ENCODE measurements at places on chromosomes 11 and 22.
A peak's percentile ranks its signal among the peaks of the same experiment; 100 is the strongest.

DNA sequence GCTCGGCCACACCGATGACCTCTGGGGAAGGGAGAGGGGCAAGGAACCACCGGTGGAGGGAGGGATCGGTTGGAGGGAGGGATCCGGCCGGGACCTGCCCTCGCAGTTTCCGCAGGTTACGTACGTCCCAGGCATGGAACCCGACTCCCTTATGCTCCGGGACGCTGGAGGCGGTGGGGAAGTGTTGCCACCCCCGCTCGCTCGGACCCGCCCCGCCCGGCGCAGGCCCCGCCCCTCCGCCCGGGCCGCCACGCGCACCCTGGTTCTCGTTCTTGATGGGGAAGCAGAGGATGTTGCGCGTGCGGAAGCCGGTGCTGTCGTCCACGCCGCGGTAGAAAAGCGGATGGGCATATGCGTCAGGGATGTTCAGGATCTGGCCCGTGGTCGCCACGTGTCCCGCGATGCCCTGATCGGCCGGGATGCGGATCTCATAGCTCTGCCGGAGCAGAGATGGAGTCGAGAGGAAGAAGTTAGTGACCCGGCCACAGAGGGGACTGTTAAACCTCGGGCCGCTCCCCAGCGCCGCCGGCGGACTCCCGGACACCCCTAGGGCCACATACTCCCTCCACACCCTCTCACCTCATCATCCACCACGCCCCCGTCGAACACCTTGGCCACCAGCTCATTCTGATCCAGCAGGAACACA lies 89.8 kb downstream of the PDE2A start:
- DNase-seq, result peak; percentile 43

DNA sequence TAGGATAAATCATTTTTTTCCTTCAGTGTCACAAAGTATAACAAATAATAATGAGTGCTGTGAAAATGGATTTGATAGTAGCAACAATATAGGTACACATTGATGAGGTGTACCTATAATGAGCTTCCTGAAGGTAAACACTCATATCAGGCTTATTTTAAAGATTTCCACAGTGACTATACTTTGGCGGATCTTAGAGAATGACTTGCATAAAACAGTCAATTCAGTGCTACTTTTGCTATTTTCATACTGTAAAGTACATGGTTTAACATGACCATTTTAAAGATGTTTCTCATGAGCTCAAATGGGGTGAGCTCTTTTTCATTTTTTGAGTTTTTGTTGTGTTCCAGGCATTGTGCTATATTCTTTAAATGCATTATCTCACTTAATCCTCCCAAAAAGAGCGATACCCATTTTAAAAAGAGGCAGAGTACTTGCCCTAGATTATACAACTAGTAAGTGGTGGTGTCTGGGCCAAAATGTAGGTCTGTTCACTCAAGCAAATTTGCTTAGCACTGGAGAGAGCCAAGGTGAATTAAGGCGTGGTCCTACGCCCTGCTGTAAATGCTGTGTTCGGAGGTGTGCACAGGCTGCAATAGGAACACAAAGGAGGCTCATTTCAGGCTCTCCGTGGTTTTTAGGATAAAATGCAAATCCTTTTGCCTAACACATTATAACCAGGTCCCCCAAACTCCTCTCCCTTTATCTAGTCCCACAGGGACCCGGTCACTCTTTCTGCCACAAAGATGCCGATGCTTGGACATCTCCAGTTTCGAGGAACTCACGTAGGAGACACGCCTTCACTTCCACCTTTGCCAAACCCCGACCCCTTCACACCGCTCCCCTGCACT lies 617 bp upstream of the ALKBH3 start:
- DNase-seq, result no peak

DNA sequence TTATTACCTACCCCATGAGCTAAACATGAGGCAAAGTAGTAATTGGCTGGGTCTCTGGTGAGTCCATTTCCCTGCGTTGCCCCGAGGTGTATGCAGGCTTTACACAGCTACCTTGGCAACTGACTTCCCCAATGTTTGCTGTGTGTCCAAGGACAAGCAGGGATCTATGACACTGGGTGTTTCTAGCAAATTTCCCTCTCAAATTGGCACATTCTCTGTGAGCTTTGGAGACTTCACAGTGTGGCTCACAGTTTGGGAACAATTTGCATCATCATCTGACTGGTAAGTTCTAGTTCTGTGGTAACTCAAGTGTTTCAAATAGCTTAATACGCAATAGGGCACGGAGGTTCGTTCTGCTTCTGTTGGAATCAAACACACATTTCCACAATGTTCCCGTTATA lies 12.5 kb downstream of the NNMT start:
- no peak for DNase-seq

DNA sequence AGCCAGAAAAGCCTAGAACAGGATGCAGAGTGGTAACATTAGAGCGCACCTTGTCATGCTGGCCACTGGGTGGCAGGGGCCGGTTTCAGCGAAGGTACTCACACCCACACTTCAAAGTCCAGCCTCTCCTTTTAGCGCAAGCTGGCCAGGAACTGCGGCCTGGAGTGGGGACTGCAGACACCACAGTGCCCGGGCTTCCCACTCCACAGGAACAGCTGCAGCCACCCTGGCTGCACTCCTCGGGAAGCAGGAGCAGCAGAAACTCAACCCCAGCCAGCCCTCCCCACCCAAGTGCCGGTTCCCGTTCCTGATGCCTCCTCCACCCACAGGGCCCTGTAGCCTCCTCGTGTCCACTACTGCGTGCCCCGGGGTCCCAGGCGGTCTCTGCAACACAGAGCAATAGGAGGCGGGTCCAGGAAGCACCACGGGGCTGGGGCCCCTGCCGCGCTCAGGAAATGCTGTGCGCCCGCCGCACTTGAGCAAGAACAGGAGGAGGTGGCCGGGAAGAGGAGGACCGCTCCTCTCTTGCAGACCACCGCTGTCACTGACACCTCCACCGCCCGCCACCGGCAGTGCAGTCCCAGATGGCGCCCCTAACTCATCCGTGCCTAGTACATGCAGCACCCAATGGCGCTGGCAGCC lies 2.2 kb downstream of the RFPL2 start:
- no peak for DNase-seq

GRCh38 chr11:33399421-33399820 lies 142.2 kb downstream of the HIPK3 start:
- no peak for DNase-seq

DNA sequence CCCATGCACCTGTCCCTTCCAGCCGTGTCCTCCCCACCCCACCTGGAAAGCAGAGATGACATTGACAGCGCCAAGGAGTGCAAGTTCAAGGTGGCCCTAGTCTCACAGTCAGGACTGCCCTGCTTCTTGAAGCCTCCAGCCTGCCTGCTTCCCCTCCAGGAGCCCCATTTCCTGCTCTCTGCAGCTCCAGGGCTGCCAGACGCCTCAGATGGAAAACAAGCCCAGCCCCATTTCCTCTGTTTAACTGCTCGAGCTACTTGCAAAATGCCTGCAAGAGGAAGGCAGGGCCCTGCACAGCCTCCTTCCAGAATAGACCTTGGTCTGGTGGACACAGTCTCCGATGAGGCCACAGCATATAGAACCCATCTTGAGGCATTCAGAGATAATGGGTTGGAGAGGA lies 5.0 kb upstream of the DGKZ start:
- DNase-seq, result no peak

- no peak for DNase-seq
These were observed 315.2 kb upstream of the B3GAT1 start for GRCh38 chr11:134727204-134727603.

DNA sequence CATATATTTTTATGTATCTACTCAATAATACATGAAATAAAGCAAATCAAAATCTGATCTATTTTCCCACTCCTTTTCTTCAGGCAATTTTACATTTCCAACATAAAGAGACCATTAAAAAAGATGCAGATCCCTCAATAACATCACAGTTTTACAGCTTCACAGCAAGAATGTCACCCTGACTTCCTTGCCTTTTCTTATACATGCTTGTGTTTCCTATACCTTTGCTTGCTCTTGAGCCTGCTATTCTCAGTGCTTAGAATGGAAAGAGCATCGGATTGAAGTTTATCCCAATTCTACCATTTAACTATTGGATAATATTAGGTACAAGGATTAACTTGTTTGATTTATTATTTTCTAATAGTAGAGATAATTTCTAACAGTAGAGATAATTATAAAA lies 176.7 kb downstream of the CNTN5 start:
- no peak for DNase-seq

- no peak for DNase-seq
These were observed 88.0 kb upstream of the KCNQ1OT1 start for GRCh38 chr11:2787816-2788167.

DNA sequence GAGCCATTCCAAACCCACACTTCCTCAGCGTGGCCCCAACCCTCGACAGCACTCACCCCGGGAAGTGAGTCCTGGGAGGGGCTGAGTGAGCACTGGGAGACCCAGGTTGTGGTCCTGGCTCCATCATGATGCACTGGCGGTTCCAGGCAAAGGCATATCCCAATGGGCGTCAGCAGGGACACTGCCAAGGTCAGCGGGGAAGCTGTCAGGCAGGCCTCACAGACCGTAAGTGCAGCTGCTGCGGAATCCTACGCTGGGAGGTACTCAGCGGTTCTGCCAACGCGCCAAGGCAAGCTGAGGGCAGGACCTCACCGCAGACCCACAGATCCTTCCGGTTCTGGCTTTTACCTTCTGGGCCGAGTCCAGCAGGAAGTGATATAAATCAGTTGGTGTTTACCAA lies 1.4 kb upstream of the GAL3ST1 start:
- no peak for DNase-seq

DNA sequence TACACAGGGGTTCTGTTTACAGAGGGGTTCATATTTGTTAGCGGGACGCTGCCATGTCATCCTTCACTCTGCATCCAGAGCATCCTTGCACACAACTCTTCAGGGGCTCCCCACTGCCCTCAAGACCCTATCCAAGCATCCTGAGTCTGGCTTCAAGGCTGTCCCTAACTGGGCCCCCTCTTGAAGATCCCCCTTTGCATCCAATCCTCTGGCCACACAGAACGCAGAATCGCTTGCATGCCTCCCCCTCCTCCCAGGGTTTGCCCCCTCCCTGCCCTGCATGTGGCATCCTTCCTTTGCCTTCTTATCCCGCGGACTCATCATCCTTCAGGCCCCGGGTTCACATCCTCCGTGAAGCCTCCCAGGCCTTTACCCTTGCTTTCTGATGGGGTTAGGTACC lies 18.6 kb downstream of the C1QTNF6 start:
- no peak for DNase-seq

GRCh38 chr11:30818721-30819120 lies 232.6 kb upstream of the MPPED2 start:
- no peak for DNase-seq

- no peak for DNase-seq
These were observed 44.1 kb downstream of the RSF1 start for GRCh38 chr11:77776455-77776854.

- no peak for DNase-seq
These were observed 65.3 kb downstream of the ST3GAL4 start for GRCh38 chr11:126420698-126421256.

GRCh38 chr11:38256436-38256835 lies 1658.4 kb upstream of the RAG2 start:
- no peak for DNase-seq

DNA sequence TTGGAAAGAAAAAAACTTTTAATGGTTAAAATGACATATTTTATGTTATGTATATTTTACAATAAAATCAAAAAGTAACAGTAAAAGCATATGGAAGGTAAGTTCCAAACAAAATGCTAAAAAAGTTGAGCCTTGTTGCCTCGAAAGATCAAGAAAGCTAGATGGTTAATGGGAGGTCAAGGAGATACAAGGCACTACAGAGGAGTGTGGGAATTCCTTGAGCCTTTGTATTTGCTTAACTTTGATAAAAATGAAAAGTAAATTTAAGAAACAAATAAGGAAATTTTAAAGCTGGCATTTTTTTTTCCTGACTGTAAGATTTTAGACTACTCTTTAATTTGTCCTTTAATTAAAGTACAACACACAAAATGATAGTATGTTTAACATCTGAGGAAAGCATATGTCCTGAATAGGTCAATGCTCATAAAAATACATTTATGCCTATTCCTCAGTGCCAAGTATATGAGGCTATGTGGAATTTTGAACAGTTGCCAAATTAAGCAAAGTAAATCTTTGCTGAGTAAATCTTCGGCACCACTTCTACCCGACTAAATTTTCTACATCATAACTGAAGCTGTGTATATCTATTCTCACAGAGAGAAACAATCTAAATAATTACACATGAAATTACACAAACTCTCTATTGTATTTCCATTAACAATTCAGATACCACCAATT lies 108.8 kb downstream of the TTC28 start:
- no peak for DNase-seq

- DNase-seq, result no peak
These were observed 705 bp downstream of the PTPRJ start for GRCh38 chr11:47980907-47981621.

- no peak for DNase-seq
These were observed 81.9 kb downstream of the UVRAG start for GRCh38 chr11:75896843-75897419.

DNA sequence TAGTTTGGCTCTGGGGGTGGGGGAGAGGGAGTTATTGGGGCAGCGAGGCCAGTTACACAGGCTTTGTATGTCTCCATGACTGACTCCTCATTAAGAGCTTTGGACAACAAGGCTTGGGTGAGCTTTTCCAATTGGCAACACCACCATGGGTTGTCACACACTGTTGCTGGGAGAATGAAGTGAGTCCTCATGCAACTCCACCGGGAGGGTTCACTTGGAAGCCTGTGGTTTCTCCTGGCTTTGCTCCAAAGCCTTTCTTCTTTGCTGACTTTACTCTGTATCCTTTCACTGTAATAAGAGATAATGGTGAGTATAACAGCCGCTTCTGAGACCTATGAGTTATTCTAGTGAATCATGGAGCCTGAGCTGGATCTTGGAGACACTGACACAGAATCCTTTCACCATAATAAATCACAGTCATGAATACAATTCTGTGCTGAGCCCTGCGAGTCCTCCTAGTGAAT lies 24.9 kb downstream of the EIF3F start:
- no peak for DNase-seq

DNA sequence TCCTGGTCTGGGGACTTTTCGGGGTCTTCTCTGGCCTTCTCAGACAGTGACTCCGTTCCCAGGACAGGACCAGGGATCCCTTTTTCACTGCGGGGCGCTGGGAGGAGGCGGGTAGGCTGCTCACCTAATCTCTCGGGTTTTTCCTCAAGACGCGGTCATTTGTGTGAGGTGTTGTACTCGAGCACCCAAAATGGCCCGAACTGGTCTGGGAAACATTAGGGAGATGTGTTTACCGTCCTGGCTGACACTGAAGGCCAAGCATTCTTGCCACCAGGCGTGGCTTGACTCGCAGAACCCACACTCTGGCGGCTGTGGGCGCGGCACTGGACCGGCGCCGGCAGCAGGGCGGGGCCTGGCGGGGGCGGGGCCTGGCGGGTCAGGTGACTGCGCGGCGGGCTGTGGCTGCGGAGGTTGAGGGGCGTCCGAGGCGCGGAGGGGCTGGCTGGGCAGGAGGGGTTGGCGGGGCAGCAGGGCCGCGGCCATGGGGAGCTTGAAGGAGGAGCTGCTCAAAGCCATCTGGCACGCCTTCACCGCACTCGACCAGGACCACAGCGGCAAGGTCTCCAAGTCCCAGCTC lies at the start of gene SWAP70:
Gene SWAP70 (plus strand): TSS at position 379 of the 577 bp plus-strand sequence. CDS start 103 bp downstream, at position 482.
- DNase-seq, result peak; percentile 78
